Activated naive CD4-positive, alpha-beta T cell treated with anti-CD3 and anti-CD28 coated beads for 36 hours (primary cell): ENCODE measurements at places on chromosomes 6 and 20. TPM values are rescaled to one million over a fixed set of nuclear protein-coding genes. Genes with fewer than 3 reads are reported as not detected.
A peak's percentile ranks its signal among the peaks of the same experiment; 100 is the strongest.

DNA sequence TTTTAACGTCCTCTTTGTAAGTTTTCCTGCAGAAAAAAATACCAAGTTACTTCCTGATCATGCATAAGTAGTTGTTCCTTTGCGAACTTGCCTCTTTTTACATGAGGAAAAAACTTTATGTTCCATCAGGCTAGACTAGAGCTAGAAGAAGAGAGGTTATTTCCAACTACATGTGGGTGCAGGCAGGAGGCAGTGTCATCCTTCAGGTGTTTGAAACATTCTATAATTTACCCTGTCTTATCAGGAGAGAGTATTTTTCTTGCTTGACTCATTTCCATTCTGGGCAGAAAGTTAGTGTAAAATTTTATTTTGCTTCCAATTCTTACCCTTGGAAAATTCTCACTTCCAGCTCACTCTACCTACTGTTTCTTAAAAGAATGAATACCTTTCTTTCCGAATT lies 28.5 kb upstream of the EPHA7 start:
- H3K27me3 ChIP-seq = no peaks in the 10 kb centered on the region
- H3K27ac ChIP-seq = no peak overlapping the region
- no peaks in the 10 kb centered on the region for H3K4me1 ChIP-seq
- no peaks in the 10 kb centered on the region for H3K36me3 ChIP-seq
- H3K4me3 ChIP-seq = no peak overlapping the region
- no peak for DNase-seq

- H3K4me3 ChIP-seq = no peak overlapping the region
- H3K36me3 ChIP-seq = peaks cover 5% of the 10 kb centered on the region
- no peak overlapping the region for H3K27ac ChIP-seq
- H3K27me3 ChIP-seq = no peaks in the 10 kb centered on the region
- no peak for DNase-seq
Measured at GRCh38 chr6:130035211-130035610, 16.8 kb downstream of the L3MBTL3 start.

GRCh38 chr20:62542862-62543261 lies 67.1 kb upstream of the GATA5 start:
- H3K27me3 ChIP-seq = no peaks in the 10 kb centered on the region
- H3K4me3 ChIP-seq = no peak overlapping the region
- DNase-seq = no peak
- no peaks in the 10 kb centered on the region for H3K36me3 ChIP-seq

- no peak overlapping the region for H3K27ac ChIP-seq
- H3K4me1 ChIP-seq = no peaks in the 10 kb centered on the region
- no peak overlapping the region for H3K4me3 ChIP-seq
- peaks cover 34% of the 10 kb centered on the region for H3K36me3 ChIP-seq
Measured at GRCh38 chr6:158584236-158584651, 24.4 kb downstream of the TMEM181 start.

GRCh38 chr20:34022839-34023234 lies 29.1 kb downstream of the RALY start:
- H3K27ac ChIP-seq = no peak overlapping the region
- no peak overlapping the region for H3K4me3 ChIP-seq
- peaks cover 70% of the 10 kb centered on the region for H3K4me1 ChIP-seq
- no peaks in the 10 kb centered on the region for H3K36me3 ChIP-seq
- no peak for DNase-seq

- H3K4me3 ChIP-seq = no peak overlapping the region
- no peak overlapping the region for H3K27ac ChIP-seq
- no peaks in the 10 kb centered on the region for H3K36me3 ChIP-seq
- DNase-seq = peak; percentile 41
Measured at GRCh38 chr6:13183415-13184088, 144.8 kb downstream of the TBC1D7 start.

GRCh38 chr6:169518451-169518850 lies 183.4 kb downstream of the WDR27 start:
- H3K36me3 ChIP-seq = peaks cover 11% of the 10 kb centered on the region
- no peaks in the 10 kb centered on the region for H3K27me3 ChIP-seq
- H3K27ac ChIP-seq = no peak overlapping the region
- no peak overlapping the region for H3K4me3 ChIP-seq

GRCh38 chr6:39769012-39769411 lies 23.2 kb upstream of the DAAM2 start:
- H3K27me3 ChIP-seq = peaks cover 16% of the 10 kb centered on the region
- H3K36me3 ChIP-seq = no peaks in the 10 kb centered on the region
- no peaks in the 10 kb centered on the region for H3K4me1 ChIP-seq

DNA sequence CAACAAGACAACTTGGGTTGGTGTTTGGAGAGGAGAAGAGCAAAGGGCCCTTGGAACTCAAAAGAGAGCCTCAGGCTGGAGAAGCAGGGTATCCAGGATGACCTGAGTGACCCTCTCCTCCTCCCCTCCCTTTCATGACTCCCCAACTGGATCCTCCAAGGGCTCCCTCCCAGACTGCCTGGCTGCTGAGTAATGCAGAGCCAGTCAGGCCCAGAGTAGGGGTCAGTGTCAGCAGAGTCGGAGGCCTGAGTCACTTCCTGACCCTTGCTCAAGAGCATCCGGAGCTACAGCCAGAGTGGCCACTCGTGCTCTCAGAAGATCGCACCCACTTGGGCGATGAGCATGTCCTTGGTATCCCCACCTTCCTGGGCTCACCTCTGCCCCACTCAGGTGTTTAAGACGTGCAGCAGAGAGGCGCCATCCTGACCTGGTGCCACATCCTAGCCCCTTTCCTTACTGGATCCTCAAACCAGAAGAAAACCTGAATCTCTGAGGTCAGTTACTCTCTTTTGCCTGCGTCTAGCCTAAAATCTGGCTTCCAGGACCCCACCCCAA lies 2.8 kb upstream of the MAPK13 start:
- no peak overlapping the region for H3K4me3 ChIP-seq
- peaks cover 4% of the 10 kb centered on the region for H3K36me3 ChIP-seq
- H3K27ac ChIP-seq = no peak overlapping the region
- no peaks in the 10 kb centered on the region for H3K27me3 ChIP-seq
- no peak for DNase-seq

GRCh38 chr20:63891061-63892002 lies 3.6 kb upstream of the DNAJC5 start:
- peaks cover 10% of the 10 kb centered on the region for H3K36me3 ChIP-seq
- H3K27ac ChIP-seq = no peak overlapping the region
- DNase-seq = no peak
- no peaks in the 10 kb centered on the region for H3K27me3 ChIP-seq
- H3K4me1 ChIP-seq = peaks cover 14% of the 10 kb centered on the region

DNA sequence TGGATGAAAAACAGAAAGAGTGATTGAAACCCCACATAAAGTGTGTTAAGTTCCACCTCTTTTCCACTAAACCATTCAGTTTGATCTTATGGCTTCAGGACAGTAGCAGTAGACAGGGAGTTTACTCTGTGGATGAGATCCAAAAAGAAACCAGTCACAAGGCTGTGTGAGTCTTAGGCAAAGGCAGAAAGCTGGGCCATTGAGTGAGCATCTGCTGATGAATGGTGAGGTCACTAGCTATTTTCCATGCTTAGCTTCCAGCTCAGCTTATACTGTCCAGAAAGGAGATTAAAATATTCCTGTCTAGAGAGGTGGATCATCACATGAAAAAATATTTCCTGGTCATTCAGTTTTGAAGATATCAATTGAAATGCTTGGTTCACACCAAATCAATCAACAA lies 1643.9 kb downstream of the HACE1 start:
- H3K4me1 ChIP-seq = no peaks in the 10 kb centered on the region
- DNase-seq = no peak
- no peaks in the 10 kb centered on the region for H3K27me3 ChIP-seq

DNA sequence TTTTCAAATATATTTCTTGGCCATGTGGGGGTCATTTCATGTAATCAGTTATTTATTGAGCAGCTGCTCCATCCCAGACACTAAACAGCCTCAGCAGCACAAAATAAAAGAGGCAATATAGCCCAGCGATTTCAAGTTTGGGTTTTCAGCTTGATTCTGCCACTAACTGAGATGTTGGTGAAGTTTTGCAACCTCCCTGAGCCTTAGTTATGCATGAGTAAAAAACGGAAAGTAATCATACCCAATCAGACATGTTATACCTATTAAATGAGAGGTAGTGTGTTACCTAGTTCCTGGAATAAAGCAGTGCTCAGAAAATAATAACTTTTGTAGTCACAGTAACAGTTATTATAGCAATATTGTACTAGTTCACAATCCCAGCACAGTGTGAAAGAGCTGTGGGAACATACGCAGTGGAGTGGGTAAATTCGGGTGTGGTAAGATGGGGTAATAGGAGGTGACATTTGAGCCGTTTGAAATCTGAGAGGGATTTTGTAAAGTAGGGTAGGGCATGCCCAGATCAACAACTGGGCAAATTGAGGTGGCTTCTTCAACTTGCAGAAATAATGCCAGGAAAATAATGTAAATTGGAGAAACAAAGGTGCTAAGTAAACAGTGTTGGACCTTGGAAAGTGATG lies 1.5 kb downstream of the SLC9A8 start:
- H3K36me3 ChIP-seq = peaks cover 25% of the 10 kb centered on the region
- DNase-seq = no peak
- peaks cover 31% of the 10 kb centered on the region for H3K4me1 ChIP-seq
- peak overlapping the region; percentile 94 for H3K27ac ChIP-seq

GRCh38 chr20:48928832-48929725 lies 7.6 kb downstream of the ARFGEF2 start:
- no peak overlapping the region for H3K27ac ChIP-seq
- peaks cover 31% of the 10 kb centered on the region for H3K4me1 ChIP-seq
- H3K27me3 ChIP-seq = no peaks in the 10 kb centered on the region
- H3K4me3 ChIP-seq = no peak overlapping the region
- peaks cover 4% of the 10 kb centered on the region for H3K36me3 ChIP-seq

DNA sequence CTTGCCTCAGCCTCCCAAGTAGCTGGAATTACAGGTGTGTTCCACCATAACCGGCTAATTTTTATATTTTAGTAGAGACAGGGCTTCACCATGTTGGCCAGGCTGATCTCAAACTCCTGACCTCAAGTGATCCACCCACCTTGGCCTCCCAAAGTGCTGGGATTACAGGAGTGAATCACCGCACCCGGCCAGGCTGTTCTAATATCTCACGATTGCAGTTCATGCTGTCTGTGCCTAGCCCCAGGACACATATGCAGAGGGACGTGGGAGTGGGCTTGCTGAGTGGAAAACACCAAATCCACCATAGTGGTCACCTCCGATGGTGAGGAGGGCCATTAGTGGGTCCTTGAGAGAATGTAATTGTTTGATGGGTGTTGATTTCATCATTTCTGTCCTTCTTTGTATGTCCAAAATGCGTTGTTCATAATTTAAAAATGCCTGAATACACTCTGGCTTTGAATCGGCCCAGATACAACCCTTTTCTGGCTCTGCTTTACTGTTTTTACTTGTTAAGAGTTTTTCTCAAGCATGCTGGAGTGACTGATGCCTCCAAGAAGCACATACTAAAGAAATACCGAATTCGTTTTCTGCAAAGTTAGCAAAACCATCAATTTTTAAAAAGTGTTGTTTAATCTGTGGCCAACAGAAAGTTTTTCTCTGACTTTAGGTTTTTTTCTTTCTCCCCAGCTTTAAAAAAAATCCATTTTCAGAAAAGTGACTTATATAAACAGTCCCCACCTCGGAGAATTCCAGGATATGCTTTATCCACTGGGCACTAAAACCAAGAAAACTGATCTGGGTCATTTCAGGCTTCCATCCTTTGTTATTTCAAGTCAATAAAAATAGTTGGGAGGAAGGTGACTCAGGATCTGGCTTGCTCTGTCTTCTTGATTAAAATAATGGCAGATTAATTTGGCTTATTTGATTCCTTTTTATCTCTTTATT lies 18.8 kb upstream of the RALGAPA2 start:
- no peaks in the 10 kb centered on the region for H3K36me3 ChIP-seq
- H3K27me3 ChIP-seq = no peaks in the 10 kb centered on the region
- H3K27ac ChIP-seq = no peak overlapping the region
- peaks cover 23% of the 10 kb centered on the region for H3K4me1 ChIP-seq
- no peak overlapping the region for H3K4me3 ChIP-seq
- DNase-seq = no peak

DNA sequence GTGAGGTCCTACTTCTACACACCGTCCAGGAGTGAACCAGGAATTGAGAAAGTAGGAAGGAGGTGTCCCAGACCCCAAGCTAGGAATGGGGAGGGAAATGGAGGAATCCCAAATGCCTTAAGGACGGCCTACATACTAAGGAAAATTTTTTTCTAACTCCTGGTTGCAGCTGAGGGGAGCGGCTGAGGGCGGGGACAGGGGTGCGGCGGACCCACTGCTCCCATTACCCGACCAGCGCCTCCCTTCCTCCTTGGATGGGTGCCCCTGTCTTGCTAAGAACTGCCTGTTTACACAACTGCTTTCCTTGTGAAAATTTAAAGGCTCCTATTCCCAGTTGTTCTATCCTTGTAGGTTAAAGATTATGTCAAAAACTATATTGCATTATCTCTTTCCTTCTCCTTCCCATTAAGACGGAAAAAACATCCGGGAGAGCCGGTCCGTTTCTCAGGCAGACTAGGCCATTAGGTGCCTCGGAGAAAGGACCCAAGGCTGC lies 699 bp upstream of the HSPA1B start:
- peaks cover 13% of the 10 kb centered on the region for H3K36me3 ChIP-seq
- peak overlapping the region; percentile 85 for H3K4me3 ChIP-seq
- H3K27ac ChIP-seq = peak overlapping the region; percentile 97
- DNase-seq = peak; percentile 56

GRCh38 chr20:8470156-8470555 lies 338.1 kb downstream of the PLCB1 start:
- no peak overlapping the region for H3K27ac ChIP-seq
- H3K4me1 ChIP-seq = no peaks in the 10 kb centered on the region
- DNase-seq = no peak
- no peak overlapping the region for H3K4me3 ChIP-seq

DNA sequence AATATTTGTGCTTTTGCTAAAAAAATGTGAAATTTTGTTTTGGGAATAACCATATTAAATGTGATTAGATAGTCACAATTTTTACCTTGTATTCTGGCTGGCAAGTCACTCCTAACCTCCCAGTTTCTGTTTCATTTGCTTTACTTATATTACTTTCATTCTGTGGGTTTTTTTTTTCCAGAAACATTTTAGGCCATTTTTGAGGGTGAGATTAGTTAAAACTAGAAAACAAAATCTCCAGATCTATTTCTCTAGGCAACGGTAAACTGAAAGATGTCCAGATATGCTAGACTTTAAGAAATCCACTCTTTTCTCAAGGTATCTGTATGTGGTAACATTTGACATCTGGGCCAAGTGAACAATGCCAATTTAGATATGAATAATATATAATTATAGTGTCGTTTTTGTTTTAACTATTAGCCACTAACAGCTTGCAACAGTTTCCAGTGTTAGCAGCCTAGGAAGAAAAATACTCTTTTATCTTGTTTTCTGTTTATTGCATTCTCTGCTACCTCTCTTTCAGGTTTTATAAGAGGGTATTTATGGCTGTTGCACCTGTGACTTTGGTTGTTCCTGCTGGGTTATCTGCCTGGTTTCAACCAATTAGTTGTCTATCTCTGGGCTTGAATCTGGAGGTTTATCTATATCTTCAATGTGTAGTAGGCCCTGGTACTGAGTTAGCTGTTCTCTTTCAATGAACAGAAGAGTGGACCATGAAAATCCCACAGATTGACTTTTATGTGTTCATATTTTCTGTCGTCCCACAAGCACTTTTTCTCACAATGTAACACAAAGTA lies 260.9 kb downstream of the NKAIN2 start:
- DNase-seq = no peak
- no peaks in the 10 kb centered on the region for H3K27me3 ChIP-seq
- no peak overlapping the region for H3K4me3 ChIP-seq
- H3K36me3 ChIP-seq = no peaks in the 10 kb centered on the region

Gene SYCP2
- total RNA-seq = 1.5 TPM

Gene RING1
- 18.2 TPM for total RNA-seq

Gene RAET1E
- not detected for total RNA-seq

Gene SGK2
- 0.27 TPM for total RNA-seq

Gene ERVFRD-1
- total RNA-seq = not detected

Gene LY6G6F
- not detected for total RNA-seq

Gene LY6G5C
- 1.4 TPM for total RNA-seq

Gene HLA-A
- total RNA-seq = 1,509 TPM

Gene HLA-DRB5
- total RNA-seq = 0.42 TPM

Gene MCCD1
- total RNA-seq = not detected

Gene BEND6
- not detected for total RNA-seq

Gene MTFR2
- 19.2 TPM for total RNA-seq

Gene LCA5
- total RNA-seq = 0.29 TPM
